ENCODE measurements at places on chromosomes 5 and 9.

- DNase-seq = no peak
These were observed 228.7 kb downstream of the ADAMTS6 start for GRCh38 chr5:65252977-65253376.

DNA sequence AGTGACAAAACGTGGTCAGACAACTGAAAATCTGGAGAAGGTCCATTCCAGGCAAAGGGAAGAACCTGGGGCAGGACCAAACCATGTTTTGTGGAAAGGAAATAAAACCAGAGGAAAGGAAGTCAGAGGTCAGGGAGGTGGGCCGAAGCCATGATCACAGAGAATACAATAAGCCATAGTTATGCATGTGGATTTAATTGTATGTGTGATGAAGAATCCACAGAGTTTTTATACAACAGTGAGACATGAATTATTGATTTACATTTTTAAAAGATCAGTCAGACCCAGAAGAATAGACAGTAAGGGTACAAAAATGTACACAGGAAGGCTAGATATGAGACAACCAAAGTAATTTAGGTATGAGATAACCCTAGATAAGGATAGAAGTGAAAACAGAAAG, 20.8 kb downstream of the TTC33 start:
- DNase-seq = no peak

DNA sequence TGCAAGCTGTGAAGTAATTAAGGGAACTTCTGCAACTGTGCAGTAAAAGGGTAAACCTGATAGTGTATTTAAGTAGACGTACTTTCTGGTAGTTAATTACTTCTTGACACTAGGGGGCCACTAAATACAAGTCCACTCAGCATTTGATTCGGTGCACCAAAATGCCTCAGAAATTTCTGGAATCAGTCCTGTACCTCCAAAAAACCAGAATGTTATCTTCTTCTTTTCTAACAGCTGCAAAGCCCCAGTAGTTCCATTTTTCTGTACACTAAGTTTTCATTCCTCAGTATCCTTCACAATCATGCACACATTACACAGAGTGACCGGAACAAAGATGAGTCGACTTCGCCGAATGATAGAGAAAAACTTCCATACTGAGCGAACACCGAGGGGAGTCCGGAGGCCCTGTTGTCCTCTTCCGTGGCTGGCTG, 484 bp downstream of the GFM2 start:
- DNase-seq = no peak

DNA sequence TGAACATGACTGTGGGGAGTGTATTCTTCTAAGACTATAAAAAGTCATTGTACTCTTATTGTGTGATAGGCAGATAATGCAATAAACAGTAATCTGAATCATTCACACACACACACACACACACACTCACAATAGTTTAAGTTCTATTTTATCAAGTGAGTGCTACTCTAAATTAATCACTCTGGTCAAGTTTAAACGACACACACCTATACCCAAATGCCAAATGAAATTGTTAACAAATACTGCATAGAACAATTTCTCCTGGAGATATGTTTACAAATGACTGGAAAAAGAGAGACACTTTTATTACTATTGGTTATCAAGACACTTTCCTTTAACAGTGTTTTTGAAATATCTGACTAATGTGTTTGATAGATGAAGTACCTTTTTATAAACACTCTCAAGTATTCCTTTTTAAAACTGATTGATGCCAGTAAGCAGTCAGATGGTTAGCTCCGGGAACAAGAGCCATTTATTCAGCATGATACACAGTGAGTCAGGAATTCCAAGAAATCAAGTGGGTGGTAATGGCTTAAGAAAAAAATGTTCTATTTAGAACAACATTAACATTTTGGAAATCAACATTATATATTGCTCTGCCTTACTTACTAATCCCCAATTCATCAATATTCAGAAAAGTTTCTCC, 521.6 kb upstream of the ST8SIA4 start:
- no peak for DNase-seq

- no peak for DNase-seq
These were observed 26.2 kb upstream of the HSPA9 start for GRCh38 chr5:138601444-138601843.

- DNase-seq = no peak
These were observed 22.4 kb downstream of the UTP15 start for GRCh38 chr5:73587923-73588322.

GRCh38 chr5:107736638-107737037, 65.9 kb upstream of the EFNA5 start:
- DNase-seq = no peak
